ENCODE measurements at places on chromosomes 6 and 20.

DNA sequence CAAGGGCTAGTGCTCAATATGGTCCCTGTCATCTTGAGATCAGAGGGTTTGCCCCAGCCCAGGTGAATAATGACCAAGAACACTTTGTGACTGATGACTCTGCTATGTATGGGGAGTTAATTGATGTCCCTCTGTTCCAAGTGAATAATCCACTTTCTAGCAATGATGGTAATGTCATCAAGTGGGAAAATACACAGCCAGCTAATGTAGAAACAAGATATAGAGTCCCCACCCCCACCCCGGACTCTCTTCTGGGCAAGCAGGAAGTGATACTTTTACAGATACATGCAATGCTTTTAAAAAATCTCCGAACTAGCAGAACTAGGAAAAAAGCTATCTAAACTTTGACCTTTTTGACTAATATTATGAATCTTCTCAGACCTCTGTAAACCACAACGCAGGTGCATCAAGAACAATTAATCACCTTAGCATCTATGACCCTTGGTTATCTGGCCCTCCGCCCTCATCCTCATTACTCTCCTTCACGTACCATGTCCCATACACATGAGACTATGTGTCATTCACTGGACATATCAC, 30.5 kb downstream of the CNR1 start:
- DNase-seq: no peak

DNA sequence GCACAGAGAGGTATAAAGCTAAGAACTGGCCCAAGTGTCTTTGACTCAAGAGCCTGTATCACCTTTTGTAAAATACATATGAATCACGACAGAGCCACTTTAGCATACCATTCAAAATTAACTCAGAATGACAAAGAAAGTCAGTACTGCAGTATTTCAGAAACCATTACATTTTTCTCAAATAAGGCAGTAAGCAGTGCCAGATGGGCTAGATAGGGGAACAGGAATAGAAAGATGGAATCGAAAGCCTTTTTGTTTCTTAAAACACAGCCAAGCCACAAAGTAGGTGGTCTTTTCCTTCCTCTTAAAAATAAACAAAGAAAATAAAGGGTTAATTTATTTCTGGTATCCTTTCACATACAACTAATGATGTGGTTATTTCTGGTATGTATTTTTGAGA, 10.3 kb downstream of the CLDN20 start:
- no peak for DNase-seq

GRCh38 chr6:14212020-14212419, 94.4 kb downstream of the CD83 start:
- no peak for DNase-seq

DNA sequence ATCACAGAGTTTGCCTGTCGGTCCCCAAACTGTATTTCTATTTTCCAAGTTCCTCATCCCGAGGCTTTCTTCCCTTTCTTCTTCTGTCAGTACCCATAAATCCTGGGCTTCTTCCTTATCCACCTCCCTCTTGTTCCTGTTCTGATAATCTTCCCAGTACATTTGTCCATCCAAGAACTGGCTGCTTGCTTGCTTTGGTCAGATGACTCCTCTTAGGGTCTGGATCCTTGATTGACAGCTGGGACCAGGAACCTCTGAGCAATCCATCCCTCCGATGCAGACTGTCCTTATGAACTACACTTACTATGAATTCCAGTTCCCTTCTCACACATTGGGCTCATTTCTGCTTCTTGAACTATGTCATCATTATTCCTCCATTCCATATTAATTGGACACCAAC, 275.3 kb upstream of the CITED2 start:
- no peak for DNase-seq

- DNase-seq: no peak
These were observed 129.2 kb downstream of the PDSS2 start for GRCh38 chr6:107330168-107330567.

Measured in activated CD4-positive, alpha-beta T cell treated with anti-CD3 and anti-CD28 coated beads for 1 hour (primary cell).